HS-5 (cell line): ENCODE measurements at places on chromosomes 7 and 10.

DNA sequence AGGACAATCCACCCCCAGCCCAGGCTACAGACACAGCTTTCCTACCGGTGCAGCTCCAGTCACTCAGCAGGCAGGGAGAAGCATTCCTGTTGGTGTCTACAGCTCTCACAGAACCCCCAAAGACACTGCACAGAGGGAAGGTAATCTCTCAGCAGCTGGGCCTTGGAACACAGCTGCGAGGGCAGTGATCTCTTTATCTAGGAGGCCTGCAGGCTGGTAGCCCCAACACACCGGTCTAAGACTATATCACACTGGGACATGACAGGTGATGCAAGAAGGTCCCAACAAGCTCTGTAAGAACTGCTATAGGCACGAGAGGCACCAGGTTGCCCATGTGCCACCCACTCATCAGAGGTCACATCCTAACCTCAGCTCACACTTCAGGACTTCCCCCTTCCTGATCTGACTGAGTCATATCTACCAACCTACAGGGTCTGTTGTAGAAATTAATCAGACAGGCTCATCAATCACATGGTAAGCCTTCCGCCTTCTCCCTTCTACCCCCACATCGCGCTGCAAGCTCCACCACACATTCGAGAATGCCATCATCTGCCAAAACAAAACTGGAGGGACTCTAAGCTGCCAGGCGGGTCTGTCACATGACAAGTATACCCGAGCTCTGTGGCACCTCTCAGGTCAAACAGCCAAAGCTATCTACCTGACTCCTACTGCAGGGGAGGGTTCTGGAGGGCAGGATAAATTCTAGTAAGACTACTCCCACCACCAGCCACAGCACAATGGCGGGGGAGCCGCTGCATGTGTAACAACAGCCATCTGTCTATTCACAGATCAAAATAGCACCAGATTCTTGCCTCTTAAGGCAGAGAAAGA, 26.1 kb downstream of the FAM53B start:
- DNase-seq = no peak

DNA sequence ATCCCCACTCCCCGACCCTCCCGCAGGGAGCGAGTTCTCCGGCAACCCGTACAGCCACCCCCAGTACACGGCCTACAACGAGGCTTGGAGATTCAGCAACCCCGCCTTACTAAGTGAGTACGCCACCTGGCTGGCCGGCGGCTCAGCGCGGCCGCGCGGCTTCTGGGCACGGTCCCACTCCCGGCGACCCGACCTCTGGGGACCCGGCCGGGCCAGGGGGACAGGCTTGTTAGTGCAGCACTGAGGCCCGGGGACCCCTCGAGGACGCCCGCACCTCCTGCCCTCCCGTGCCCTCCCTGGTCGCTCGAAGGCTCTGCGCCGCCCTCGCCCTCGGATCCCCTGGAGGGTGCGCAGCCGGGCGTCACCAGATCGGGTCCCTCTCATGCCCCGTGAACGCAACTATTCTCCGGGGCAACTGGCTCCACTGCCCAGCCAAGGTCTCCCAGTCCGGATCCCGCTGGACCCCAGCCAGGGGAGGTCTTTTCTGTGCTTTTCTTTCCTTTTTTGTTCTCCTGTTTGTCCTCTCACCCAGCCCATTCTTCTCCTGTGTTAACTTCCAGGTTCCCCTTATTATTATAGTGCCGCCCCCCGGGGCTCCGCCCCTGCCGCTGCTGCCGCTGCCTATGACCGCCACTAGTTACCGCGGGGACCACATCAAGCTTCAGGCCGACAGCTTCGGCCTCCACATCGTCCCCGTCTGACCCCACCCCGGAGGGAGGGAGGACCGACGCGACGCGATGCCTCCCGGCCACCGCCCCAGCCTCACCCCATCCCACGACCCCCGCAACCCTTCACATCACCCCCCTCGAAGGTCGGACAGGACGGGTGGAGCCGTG, 81.8 kb downstream of the PAX2 start:
- no peak for DNase-seq

GRCh38 chr7:14892961-14893360, 9.6 kb downstream of the DGKB start:
- no peak for DNase-seq

DNA sequence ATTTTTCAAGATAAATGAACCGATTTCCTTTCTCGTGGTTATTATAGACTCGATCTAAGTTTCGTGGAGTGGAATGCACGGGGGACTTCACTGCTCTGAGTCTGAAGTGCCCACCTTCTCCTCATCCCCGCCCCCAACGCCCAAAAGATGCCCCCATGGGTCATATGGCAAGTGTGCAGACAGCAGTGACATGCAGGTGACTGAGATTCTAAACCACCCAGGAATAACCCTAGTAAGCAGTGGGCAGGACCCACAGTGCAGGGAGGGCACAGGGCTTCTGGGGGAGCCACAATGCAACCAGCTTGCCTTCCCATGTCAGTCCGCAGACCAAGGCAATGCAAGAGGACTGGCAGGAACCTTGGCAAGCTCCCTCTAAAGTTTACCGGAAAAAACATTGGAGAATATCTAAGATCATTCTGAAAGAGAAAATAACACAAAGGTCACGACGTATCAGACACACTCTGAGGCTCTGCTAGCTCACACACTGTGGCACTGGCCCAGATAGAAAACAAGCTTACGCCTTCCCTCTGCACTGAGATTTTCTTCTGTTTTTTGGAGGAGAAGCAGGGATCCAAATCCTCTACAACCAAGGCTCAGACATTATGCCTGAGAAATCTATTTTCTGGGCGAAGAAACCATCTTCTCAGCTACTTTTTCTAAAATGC, 239.6 kb downstream of the MAD1L1 start:
- DNase-seq = no peak

- no peak for DNase-seq
Measured at GRCh38 chr7:139105484-139105883, 4.0 kb downstream of the ZC3HAV1 start.

DNA sequence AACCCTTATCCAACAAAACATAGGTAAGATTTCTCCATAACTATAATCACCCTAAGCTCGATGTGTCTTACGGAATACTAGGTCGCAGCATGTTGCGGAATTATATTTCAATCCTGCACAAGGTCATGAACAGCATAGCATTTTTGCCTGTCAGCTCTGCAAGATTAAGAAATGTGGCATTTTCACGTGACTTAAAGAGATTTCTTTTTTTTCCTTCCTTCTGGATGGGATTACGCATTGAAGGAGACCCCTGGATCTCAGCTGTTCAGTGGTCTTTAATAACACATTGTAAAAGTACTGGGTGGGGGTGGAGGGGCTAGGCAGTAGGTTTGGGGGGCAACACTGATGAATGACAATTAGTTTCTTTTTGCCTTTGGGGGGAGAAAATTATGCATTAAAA, 106.7 kb downstream of the CUBN start:
- DNase-seq = no peak

- no peak for DNase-seq
Measured at GRCh38 chr7:2598154-2598823, 33.5 kb upstream of the TTYH3 start.

DNA sequence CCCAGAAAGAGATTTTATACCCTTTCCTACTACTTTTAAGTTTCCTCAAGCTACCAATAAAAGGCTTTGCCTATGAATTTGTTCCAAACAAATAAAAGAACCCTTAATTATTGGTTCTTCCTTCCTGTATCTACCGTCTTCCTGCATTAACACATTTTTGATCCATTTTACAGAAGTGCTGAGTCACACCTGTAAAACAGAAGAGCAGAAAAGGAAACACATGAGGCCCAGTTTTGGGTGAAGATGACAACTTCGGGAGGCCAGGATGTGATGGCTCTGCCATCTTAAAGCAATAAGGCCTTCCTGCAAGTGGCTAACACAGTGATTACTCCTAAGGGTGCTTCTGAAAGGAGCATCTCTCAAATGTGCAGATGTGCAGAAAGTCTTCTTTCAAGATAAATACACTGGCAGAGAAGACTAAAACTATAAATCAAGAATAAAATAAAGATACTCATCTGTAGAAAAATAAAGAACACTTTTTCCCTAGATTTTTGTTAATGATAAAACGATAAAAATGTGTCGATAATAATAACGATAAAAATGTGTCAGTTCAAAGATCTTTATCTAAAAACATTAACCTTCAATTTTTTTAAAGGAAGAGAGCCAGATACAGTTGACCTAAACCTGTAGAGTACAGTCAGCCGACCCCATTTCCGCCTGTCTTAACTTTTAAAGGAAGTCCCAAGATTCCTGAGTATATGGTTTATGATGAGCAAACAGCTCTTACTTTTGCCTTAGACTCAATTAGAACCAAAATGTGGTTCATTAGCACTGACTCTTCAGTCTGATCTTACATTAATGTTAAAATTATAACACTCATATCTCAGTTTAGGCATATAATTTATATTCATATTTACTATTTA, 108.6 kb downstream of the UBE2H start:
- DNase-seq = no peak

- no peak for DNase-seq
Measured at GRCh38 chr10:131948501-131948900, 33.2 kb downstream of the BNIP3 start.

DNA sequence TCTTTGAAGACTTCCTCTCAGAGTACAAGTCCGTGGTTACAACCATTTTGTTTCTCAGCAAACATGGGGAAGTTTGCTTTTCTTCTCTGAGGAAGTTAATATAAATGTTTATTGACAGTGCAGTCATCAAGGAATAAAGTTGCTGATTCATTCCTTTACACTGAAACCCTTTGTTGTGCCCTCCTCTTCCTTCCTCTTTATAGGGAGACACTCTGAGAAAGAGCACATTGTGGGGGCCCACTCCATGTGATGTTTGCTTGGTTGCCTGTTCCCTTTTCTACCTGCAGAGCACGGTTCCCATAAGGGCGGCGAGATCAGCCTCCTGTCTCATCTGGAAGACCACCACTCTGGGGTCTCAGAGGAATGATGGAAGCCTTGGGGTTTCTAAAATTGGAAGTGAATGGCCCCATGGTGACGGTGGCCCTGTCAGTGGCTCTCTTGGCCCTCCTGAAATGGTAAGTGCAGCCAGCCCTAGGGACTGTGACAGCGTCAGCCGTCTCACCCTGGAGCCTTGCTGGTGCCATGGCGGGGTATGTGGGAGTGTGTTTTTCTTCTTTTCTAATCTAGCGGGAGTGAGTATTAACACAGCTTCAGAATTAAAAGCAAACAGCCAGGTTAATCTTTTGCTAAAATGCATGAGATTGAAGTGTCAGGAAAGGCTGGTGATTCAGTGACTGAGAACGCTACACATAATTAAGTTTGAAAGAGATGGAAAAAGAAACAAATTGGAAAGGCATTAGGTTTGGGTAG, at the start of gene TBXAS1:
Gene TBXAS1, plus strand, starts transcription at position 240 of the 750 bp plus-strand sequence. Its CDS starts 127 bp downstream, at position 367.
- DNase-seq = no peak

DNA sequence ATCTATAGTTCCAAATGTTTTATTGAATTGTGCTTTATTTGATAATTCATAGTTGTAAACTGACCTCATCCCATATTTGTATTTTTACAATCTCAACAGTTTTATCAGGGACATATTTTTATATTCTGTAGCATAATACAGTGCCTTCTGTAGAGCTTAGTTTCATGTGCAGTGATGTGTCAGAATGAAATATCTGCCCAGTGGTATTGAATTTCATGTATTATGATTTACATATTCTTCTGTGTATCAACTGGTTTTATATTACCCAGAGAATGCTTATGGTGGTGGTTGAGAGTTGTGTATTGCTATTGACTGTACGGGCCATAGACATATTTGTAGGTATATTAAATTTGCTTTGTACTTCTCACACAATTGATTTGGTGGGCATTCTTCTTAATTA, 89.9 kb downstream of the KAT6B start:
- DNase-seq = no peak

DNA sequence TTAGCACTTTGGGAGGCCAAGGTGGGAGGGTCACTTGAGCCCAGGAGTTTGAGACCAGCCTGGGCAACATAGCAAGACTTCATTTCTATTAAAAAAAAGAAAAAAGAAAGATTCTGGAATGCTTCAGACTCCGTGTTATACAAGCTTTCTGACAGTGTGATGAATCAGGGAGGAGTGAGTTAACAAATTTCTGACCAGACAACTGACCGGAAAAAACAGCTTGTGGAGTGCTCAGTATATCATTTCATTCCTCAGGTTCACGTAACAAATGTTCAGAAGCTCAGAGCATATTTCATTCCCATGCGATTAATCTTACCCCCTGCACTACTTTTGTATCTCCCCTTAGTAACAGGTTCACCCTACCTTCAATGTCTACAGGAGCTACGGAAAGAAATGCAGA, 28.6 kb upstream of the TNPO3 start:
- DNase-seq = no peak

GRCh38 chr10:113443141-113443925, 109.5 kb upstream of the HABP2 start:
- DNase-seq = no peak

GRCh38 chr10:47360419-47361040, 12.4 kb downstream of the RBP3 start:
- no peak for DNase-seq

DNA sequence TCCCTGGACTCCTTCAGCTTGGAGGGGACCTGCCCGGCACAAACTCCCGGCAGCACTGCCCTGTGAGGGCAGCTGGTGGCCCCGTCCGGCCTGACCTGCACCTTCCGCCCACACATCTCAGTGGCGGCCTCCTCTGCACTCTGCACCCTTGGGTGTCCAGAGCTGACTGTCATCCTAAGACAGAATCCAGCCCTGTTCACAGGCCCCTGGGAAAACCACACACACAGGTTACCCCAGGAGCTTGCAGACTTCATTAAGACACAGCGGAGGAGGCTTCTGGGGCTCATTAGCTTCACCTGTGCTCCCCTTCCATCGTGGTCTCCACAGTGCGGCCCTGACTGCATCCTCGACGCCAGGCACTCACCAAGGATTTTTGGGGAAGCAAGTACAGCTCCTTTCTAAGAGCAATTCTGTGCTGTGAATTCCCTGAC, 51.5 kb upstream of the SHH start:
- DNase-seq = no peak

GRCh38 chr7:47721670-47722069, 139.8 kb upstream of the TNS3 start:
- DNase-seq = no peak

DNA sequence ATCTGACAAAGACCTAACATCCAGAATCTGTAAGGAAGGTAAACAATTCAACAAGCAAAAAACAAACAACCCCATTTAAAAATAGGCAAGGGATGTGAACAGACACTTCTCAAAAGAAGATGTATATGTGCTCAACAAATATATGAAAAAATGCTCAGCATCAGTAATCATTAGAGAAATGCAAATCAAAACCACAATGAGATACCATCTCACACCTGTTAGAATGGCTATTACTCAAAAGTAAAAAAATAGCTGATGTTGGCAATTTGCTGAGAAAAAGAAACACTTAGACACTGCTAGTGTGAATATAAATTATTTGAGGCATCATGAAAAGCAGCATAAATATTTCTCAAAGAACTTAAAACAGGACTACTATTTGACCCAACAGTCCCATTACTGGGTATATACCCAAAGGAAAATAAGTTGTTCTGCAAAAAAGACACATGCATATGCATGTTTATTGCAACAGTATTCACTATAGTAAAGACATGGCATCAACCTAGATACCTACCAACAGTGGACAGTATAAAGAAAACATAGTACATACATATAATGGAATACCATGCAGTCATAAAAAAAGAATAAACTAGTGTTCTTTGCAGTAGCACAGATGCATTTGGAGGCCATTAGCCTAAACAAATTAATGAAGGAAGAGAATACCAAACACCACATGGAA, 980.1 kb downstream of the KCNMA1 start:
- DNase-seq = no peak
